ENCODE measurements at places on chromosomes 12 and 14.

DNA sequence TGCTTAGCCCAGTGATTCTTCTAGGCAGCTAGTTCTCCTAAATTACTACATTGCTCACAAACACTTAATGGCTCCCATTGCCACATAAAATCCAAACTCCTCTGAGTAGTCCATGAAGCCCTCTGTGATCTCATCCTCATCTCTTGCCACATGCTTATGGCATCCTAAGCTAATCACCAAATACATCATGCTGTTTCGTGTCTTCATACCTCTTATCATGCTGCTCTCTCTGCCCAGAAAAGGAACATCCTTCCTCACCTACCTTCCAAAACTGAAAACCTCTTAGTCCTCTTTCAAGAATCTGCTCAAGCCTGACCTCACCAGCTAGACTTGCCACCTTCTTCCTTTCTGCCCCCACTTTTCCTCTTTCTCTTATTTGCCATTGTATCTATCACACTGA lies 108.5 kb downstream of the DUSP6 start:
- DNase-seq: no peak

DNA sequence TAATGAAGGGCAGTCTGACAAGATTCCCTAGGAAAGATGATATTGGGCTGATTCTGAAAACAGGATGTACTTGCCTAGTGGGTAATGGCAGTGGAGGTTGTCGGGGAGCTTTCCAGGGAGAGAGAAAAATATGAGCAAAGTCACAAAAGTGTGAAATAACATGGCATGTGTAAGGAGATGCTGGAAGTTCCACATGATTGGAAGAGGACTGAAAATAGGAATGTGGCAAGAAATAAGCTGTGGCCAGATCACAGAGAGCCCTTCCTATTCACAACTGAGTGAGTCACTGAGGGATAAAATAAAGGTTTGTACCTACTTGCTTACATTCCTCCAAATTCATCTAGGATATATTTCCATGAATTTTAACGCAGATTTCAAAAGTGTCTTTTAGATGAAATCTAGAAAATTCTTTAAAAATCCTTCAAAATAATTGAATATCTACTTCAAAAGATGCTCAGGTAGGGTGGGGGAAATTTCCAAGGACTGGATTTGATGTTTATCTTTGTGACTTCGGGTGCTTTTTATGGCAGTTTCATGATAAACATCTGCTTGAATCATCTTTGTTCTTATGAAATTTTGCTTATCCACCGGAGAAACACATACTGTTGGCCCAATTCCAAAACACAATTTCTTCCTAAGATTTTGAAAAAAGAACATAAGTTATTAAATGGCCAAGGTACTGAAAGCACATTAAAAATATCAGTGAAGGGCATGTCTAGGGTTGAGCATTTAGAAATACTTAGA lies 36.3 kb upstream of the SLC2A13 start:
- no peak for DNase-seq

DNA sequence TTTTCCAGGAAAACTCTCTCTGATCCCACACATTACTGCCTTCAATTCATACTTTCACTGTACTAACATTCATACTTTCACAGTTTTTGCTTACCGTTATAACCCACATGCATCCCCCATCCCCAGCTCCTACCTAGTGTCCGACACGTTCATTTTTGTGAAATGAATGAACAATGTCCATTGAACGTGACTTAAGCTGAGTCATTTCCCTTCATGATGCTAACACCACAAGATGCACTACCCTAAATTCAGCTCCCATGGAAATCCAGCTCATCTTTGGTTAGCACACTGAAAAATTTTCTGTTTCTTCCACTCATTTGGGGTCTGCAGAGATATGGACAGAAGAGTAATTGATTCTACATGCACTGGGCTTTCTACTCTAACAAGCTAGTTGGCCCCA lies 84.7 kb downstream of the GALNT4 start:
- DNase-seq: no peak

DNA sequence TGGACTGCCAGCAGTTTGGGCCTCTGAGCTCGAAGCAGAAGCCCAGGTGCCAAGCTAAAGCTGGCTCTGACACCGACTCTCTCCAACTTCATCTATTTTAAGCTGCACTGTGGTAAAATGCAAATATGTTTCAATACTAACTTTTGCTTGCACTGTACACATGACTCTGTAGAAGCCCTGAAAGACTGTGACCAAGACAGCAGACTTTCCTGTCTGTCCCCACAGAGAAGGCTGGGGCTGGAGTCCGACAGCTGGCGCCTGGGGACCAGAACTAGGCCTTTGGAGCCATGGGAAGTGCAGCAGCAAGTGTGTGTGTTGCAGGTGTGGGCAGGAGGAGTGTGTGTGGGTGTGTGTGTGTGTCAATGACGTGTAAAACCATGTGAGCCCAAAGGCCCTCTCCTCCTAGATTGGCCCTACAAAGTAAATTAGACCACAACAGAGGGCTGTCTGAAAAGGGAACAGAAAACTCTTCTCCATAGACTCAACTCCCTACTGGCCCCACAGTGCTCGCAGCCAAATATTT lies 16.4 kb upstream of the RAB35 start:
- no peak for DNase-seq

DNA sequence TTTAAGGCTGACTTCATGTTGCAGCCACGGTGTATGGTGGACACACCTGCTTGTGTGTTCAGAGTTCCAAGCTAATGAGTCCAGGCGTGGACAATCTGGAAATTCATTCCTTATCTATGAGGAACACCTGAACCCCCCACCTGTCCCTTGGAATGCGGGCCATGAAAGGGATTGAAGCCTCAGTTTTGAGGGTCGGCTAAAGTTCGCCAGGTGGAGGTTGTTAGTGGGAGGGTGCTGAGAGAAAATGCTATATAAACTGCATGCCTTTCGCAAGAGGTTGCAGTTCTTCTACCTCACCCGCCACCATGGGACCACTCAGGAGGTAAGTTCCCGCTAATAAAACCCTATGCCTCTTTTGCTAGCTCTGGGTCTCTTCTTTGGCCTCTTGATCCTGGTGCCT lies 348.0 kb downstream of the BCL11B start:
- DNase-seq: no peak

DNA sequence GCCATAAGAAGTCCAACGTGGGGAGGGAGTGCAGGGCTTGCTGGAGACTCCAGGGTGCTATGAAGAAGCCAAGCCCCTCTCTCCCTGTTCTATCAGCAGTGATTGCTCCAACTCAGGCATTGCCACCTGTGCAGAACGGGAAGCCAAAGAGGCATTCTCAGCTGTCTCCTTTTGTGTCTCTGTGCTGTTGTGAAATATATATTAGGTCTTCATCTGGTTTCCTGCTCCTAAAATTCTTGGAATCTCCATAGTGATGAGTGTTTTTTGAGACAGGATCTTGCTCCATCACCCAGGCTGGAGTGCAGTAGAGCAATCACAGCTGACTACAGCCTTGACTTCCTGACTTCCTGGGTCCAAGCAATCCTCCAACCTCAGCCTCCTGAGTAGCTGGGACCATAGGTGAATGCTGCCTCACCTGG lies 51.2 kb upstream of the AEBP2 start:
- DNase-seq: no peak

- no peak for DNase-seq
Observed at GRCh38 chr12:96094201-96094600, 58.8 kb upstream of the LTA4H start.

DNA sequence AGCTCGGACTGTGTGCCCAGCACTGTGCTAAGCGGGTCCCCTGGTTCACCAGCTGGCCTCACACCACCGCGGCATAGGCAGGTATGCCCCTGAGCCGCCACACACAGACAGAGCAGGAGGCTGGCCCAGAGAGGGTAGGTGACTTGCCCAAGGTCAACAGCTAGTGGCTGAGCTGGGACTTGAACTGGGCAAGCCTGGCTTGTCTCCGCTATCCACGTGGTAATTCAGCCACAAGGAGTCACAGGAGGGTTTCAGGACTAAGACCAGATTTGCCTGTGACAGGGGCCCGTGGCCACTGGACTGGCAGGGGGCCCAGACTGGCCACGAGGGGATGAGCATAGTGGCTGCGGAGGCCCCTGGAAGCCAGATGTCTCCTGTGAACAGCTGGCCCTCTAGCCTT lies 47.7 kb downstream of the NCOR2 start:
- DNase-seq: no peak

DNA sequence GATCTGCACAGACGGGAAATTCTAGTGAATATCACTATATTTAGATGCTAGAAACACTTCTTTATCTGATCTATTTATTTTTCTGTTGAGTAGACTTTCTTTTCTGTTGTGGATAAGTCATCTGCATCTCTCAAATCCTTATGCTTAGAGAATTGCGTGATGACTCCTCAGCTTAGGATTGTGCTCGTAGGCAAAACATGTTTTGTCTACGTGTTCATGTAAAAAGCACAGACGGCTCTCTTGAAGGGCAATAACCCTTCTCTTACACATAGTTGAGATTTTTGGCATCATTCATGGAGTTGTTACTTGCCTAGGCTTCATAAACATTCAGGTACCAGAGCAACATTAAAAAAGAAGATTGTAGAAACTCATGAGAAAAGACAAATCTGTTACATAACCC lies 18.6 kb downstream of the PPFIBP1 start:
- no peak for DNase-seq

DNA sequence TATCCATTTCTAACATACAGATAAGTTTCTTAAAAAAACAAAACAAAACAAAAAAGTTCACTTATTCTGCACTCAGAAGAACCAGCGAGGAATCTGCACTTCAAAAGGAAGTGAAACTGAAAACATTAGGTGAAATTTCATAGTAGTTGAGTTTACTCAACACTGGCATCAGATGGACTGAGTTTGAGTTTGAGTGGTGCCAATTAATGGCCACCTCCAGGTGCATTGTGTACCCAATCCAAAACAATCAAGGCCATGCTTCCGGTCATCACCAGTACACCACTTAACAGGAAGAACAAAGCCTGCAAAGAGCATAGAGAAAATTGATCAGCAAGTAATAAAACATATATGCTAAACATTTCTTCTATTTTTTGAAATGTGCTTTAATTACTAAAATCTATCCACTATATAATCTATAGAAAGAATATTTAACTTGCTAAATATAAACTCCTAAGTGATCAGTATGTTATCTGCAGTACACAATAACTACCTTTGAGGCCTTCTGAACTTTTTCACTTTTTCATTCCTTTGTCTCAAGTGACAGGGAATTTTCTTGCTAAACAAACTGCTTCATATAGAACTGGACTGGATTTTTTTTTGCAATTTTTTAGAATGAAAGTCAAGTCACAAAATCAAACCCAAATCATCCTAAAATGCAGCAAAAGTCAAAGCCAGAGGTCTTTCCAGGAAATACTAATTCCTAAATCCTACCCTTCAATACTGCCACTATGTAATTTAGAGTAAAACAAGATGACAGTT lies 11.5 kb downstream of the SLC38A2 start:
- no peak for DNase-seq

- no peak for DNase-seq
Observed at GRCh38 chr12:95116773-95117172, 43.4 kb upstream of the NR2C1 start.

DNA sequence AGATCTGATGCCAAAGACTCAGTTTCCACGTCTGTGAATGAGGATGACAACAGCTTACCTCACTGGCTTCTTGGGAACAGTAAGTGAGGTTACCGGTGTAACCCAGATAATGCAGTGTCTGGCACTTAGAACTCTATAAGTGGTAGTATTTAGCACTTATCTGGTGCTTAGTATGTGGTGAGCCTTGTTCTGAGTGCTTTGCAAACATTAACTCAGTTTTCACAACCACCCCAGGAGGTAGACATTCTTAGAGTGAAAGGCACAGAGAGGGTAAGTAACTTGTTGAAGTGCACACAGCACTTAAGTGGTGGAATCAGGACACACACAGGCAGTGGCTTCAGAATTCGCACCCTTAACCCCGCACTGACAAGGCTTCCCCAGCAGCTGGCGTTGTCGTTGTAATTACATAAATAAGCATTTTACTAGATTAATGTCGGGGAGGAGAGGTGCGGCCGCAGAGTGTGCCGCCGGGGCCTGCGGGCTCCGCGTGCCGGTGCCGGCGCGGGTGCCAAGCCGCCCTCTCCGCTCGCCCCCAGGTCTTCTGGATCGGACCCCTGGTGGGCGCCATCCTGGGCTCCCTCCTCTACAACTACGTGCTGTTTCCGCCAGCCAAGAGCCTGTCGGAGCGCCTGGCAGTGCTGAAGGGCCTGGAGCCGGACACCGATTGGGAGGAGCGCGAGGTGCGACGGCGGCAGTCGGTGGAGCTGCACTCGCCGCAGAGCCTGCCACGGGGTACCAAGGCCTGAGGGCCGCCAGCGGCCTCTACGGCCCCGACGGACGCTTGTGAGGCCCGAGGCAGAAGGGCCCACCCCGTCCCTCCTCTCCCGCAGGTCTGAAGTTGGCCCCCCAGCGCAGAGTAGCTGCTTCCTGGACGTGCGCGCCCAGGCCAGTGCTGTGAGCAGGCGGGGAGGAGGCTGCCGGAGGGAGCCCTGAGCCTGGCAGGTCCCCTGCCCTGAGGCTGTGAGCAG lies 4.6 kb downstream of the AQP2 start:
- DNase-seq: no peak

- DNase-seq: no peak
Observed at GRCh38 chr12:45637242-45637641, 92.3 kb upstream of the ARID2 start.

DNA sequence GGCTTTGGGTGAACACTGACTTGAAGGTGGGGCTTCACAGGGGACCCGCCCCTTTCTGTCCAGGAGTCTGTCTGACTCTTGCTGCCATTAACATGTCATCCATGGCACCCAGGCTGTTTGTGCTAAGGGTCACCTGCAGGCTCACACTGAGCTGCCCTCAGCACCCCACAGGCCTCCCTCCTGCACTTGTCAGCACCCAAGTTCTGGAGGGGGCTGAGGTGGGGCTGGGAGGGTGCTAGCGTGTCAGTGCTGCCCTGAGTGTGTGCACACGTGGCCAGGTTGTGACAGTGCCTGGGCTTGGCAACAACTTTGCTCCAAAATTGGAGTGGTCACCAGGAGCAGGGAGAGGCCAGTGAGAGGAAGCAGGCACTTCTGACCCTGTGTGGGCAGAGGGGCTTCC lies 963.2 kb downstream of the TRHDE start:
- DNase-seq: no peak

DNA sequence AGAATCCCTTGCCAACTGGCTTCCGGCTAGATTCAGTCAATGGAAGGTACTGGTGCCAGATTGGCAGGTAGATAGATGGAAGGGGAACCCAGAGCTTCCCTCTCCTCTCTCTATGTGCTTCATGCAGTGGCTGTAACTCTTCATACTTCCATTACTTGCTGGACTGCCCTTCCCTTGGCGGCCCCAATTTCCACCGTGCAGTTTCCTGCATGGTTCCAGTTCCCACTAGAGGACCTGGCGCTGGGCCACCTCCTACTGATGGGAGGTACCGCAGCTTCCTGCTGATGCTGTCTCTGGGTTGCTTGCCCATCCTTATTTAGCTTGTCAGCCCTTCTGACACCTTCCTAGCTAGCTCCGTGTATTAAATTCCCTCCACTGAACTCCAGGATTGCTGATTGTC lies 226.4 kb downstream of the ANO2 start:
- no peak for DNase-seq

DNA sequence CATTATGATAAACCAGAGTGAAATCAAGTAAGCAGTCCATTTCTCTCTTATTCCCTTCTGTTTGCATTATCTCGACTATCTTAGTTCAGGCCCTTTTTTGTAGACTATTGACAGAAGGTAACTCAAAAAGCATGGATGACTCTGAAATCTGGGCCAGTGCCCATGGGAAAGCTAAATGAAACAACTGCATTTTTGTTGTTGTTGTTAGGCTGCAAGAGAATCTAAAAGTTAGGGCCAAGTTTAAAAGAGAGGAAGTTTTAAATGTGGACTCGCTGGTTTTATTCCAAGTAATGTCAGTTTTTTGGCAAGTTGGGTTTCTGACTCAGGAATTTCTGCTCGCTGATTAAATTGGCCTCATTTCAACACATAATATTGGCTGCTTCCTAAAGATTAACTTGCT lies 201.1 kb downstream of the PIK3C2G start:
- DNase-seq: no peak

- DNase-seq: no peak
Observed at GRCh38 chr14:59123975-59124374, 64.5 kb upstream of the DAAM1 start.

All from NCI-H1092 (cell line).